ENCODE measurements at places on chromosomes 16 and 17.

DNA sequence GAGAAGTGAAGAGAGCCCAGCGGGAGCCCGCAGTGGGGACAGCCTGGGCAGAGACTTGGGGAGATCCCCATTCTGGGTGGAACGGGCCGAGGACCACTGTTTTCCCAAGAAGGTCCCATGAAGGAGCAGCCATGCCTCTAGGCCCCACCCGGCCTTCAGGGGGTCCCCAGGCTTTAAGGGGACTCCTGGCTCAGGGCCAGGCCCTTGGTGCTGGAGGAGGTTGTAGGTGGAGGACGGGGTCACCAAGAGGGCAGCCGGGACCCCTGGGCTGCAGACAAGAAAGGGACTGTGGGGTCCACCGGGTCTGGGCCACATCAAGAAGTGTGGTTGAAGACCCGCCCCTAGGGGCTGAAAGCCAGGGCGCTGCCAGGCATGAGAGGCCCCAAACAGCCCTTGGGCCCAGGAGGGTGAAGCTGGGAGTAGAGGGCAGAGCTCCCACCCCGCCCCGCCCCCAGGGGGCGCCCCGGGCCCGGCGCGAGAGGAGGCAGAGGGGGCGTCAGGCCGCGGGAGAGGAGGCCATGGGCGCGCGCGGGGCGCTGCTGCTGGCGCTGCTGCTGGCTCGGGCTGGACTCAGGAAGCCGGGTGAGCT, at the start of gene PRSS21:
PRSS21 (plus strand) TSS at position 487 of the 589 bp plus-strand sequence; CDS start at position 519, 32 bp downstream.
- no peak for DNase-seq

GRCh38 chr17:40321524-40321929, 12.5 kb downstream of the RARA start:
- DNase-seq = no peak

GRCh38 chr17:41171886-41172285, 3.9 kb upstream of the KRTAP4-3 start:
- DNase-seq = no peak

- DNase-seq = no peak
Observed at GRCh38 chr17:64938925-64939474, 19.7 kb upstream of the LRRC37A3 start.

DNA sequence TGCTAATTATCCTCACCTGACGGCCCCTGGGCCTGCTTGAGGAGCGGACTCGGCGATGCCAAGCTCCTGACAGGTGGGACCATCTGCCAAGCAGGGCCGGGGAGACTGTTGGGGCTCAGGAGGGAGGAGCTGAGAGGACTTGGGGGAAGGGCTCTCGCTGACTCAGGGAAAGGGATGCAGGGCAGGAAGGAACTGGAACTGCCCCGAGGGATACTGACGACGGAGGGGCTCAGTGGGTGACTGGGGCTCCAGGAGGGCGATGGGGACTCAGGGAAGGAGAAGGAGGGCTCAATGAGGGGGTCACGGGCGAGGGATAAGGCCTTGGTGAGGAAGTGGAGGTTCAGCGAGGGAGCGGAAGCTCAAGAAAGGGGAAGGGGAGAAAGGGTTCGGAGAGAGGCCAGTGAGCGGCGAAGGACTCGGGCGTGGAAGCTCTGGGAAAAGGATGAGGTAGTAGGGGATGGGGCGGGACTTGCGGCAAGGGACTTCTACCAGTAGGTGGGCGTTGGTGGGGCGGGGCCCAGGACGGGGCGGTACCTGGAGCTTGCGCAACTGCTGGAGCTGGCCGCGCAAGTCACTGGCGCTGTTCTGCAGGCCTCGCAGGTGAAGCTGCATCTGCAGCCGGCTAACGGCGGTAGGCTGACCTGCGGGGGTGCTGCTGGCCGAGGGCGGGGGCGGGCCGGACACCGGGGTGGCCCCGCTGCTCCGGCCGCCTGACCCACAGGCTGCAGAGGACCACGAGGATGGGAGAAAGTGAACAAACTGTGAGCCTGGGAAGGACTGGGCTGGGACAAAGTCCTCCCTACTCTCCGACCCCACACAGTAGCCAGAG, 46.5 kb downstream of the SRCIN1 start:
- DNase-seq = no peak

DNA sequence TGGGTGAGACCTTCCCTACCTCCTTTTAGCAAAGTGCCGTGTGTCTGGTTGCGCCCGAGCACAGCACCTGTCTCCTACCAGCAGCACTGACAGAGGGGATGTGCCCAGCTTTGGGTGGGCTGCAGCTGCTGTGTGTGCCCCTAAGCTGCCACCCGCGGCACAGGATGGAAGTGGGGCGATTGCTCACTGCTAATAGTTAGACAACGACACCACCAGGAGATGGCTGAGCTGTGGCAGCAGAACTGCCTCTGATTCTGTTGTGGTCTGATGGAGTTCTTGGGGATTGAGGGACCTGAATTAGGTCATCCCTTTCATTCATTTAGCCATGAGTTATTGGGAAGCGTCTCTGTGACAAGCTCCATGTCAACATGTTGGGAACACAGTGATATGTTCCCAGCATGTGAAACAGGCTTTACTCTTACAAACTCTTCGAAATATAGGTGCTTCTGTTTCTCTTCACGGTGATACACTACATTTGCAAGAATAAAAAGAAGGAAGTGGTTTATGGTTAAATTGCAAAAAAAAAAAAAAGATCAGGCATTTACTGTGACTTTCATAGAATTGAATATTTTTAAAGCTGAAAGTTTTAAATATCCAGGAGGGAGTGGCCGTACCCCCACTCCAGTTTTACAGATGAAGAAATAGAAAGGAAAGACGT, 184.4 kb downstream of the MAF start:
- DNase-seq = no peak

Data from Panc1 (cell line).